ENCODE measurements at places on chromosomes 2 and 18.

DNA sequence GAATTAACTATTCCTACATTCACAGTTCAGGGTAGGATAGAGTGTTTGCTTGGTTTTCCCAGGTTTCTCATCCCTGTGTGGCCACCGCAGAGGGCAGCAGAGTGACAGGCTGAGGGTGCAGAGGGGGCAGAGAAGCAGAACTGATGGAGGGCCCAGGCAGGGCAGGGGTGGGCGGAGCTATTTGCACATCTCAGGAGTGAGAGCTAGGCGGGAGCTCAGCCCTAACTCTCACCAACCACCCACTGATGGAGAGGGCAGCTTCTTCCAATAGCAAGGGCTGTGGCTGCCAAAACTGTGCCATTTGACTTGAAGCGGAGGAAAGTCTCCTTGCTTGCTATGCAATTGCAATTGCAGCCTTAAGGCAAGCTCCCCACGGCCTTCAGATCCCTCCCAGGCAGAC is 12.0 kb upstream of the DARS1 start:
- DNase-seq: no peak

- DNase-seq: no peak
Observed at GRCh38 chr2:136497709-136498108, 267.6 kb upstream of the THSD7B start.

GRCh38 chr2:241894056-241894641 is 24.6 kb downstream of the RTP5 start:
- no peak for DNase-seq

GRCh38 chr2:147342329-147342728 is 502.5 kb upstream of the ACVR2A start:
- no peak for DNase-seq

DNA sequence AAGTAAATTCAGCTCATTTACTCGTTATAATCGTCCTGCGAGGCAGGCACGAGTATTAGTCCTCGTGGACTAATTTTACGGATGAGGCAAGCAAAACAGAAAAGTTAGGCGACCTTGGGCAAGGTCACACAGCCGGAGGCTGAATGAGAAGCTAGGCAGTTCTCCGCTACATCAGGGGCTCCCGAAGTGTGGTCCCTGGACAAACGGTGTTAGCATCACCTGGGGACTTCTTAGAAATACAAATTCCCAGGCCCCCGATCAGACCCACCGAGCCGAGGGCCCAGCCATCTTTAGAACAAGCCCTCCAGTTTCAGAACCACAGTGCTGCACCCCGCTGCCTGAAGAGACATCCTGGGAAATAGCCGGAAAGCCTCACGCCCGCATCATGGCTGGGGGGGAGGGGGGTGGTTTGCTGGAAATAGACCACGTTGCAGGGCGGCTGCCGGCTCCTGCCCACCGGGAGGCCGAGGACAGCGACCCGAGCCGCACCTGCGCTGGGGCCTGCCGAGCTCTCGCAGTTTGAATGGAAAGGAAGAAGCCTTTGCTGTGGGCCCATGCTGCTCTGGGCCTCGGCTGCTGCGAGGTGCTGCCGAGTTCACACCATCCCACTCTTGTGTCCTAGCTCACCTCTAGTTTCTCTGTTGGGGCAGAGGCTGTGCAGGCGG is 72.2 kb downstream of the TFCP2L1 start:
- DNase-seq: no peak

DNA sequence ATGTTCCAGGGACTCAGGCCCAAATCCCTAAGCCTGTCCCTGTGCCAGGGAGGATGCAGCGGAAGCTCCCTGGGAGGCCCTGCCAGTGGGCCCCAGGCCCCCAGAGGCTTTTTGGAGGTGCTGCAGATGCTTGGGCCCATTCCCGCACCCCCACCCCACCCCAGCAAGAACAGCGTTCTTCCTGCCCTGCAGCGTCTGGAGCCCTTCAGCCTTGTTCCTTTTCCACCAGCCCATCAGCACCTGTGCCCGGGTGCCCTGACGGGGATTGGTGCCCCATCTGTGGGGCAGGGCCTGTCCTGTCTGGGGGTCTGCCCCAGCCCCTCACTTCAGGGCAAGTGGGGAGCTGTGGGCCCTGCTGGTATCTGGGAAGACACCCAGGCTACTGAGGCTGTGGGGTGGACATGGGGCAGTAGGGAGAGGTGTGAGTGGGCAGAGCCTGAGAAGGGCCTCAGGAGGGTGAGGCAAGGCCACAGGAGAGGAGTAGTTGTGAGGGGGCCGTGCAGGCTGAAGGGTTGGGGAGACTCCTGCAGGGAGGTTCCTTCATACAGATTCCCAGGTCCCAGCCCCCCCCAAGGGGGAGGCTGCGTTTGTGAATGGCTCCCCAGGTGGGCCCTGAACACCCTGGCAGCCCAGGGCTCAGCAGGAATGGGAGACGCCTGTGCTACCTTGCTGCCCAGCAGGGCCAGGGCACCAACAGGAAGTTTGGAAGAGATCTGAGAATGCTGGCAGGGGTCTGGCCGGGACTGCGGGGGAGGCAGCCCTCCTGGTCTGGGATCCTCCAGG is 2.4 kb downstream of the RNPEPL1 start:
- no peak for DNase-seq

DNA sequence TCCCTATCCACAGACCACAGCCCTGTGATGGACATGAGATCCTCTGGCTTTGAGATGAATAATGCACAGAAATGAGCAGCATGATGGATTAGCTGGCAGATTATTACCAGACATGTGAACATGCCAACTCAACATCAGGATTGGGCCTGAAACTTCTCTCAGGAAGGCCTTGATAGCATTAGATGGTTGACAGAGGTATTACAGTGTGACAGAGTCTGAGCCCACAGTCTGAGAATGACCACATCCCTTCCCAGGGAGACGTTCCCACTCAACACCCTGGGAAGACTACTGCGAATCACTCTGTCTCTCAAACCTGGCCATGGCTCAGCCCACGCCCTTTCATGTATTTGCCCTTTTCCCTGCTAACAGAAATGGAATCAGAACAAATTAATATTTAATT is 66.9 kb downstream of the BCL11A start:
- DNase-seq: no peak

DNA sequence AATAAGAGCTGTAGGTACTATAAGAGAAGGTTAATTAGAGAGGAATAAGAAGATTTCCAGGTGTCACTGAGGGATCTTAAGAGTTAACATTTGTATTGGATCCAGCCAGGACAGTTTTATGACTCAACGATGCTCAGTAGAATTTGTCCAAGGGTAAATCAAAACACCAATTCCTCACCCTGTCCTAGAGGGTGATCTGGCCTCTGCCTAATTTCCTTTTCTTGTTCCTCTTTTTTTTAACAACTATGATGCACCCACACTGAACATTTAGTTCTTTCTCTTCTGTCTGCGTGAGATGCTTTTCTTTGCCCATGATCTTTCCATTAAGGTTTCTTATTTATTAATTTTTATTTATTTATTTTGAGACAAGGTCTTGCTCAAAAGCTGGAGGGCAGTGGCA is 92.0 kb downstream of the PMS1 start:
- DNase-seq: no peak

DNA sequence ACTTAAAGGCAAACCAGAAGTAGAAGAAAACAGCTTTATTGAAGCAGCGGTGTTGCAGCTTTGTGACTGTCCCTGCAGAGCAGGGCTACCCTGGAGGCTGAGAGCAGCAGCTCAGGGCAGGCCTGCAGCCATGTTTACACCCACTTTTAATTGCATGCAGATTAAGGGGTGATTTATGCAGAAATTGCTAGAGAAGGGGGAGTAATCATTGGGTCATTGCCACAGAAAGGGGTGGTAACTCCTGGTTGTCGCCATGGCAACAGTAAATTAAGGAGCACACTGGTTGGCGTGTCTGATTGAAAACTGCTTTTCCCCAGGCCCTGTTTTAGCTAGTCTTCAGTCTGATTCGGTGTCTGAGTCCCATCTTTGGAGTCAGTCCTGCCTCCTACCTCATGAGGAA is 195.4 kb upstream of the HDAC4 start:
- no peak for DNase-seq

DNA sequence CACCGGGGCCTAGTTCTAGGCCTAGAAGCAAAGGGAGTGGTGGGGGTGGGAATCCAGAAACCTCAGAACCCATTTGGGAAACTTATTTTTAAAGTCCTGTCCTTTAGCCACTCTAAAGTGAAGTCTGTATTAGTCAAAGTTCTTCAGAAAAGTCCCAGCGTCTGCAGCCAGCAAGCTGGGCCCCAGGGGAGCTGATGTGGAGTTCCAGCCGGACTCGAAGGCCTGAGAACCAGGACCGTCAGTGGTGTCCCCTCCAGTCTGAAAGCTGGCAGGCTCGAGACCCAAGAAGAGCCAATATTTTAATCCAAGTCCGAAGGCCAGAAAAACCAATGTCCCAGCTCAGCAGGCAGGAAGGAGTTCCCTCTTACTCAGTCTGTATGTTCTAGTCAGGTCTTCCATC is 32.4 kb downstream of the ID2 start:
- no peak for DNase-seq
